ENCODE measurements at places on chromosomes 2 and 18.

GRCh38 chr2:220107380-220107791, 480.0 kb downstream of the SLC4A3 start:
- no peak for DNase-seq

DNA sequence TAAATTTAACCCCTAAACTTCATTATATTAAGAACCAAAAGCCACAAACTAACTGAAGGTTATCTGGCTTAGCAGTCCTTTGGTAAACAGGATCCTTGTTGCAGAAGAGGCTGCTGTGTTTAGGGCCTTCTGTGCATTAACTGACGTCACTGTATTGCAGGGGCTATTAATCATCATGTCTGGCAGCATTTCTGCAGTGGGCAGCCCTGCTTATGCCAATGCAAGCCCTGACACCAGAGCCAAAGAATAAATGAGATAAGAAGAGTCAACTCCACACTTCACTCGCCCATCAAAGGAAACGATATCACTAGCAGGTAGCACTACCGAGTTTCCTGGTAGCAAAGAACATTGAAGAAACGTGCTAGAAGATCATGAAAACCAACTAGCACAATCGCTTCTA, 110.6 kb downstream of the PLEKHM3 start:
- DNase-seq = no peak

DNA sequence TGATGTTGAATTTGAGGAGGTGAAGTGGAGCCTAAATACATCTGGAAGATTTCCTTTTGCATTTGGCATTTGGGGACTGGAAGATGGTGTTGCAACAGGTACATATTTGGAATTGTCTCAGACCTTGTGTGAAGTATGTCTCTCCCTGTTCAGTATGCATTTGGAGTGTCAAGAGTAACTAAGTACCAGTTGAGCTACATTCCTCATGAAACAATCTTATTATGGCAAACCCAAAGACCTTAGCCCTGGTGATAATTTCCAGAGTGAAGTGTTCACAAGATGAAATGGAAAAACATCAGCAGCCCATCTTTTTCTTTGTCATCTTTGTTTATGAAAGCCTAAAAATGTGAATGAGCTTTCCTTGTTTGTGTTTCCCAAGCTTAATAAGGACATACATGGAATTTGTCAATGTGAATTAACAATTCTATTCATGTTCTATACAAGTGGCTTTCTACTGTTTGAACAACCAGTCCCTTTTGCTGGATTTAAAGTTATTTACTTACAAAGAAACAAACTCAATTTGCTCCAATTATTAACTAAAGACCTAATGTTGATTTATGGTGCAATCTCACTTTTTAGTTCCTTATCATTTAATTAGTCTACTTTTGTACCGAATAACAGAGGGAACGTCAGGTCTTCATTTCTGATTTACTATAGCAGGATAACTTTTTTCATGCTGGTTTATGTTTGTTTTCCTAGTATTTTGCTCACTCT, 42.1 kb upstream of the PPP1R1C start:
- no peak for DNase-seq

DNA sequence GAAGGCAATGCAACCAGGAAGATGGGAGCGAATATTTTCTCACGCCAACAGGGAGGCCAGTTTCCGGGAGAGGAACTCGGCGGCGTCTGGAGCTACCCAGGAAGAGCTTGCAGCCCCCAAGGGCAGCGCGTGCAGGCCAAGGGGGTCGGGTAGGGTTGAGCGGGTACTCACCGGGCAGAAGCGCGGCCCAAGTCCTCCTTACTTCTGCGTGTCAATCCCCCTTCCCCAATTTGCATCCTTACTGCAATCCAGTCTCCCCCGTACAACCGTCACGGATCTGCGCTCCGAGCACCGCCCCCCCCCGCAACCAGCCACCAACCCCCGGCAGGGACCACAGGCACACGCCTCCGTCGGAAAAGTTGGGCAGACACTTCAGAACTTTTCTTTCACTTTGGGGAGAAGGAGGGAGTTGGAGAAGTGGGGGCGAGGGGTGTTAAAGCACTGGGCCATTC, 1.3 kb downstream of the ATP8B1 start:
- no peak for DNase-seq

GRCh38 chr2:64052463-64053241, 33.4 kb upstream of the VPS54 start:
- DNase-seq = no peak

DNA sequence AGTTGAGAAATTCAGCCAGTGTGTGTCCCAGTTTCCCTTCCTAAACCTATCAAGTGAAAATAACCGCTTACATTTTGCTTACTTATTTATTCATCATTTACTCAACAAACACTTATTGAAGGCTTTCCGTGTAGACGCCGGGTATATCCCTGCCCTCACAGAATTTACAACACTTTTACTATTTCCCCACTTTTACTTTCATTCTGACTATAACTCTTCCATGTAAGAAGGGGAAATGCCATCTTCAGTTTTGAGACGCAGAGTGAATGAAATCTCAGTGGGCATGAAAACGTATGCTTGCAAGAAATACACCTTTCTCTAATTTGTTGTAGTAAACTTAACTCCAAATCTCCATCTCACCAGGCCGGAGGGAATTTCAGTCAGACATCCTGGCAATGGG, 251.0 kb upstream of the CHAC2 start:
- no peak for DNase-seq

DNA sequence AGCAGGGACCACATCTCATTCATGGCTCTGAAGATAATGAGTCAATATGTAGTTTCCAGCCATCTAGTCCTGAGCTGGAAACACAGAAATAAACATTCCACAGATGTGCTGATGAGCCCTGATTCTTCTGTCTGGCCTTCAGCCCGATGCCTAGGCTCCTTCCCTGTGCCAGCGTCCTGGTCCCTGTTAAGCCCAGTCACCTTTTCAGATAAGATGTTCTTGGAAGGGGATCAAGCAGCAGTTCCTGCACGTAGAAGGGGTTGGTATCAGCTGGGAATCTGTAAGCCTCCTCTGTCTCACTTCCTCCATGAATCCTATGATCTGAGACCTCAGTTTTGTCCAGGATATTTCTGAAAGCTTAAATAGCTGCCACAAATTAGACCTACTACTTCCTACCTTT, 149.3 kb downstream of the TTC32 start:
- no peak for DNase-seq

DNA sequence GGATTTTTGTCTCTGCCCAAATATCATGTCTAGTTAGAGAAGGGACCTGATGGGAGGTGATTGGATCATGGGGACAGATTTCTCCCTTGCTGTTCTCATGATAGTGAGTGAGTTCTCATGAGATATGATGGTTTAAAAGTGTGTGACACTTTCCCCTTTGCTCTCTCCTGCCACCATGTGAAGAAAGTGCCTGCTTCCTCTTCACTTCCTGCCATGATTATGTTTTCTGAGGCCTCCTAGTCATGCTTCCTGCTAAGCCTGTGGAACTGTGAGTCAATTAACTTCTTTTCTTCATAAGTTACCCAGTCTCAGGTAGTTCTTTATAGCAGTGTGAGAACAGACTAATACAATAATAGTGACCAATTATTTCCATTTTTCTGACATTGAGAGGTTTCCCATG, 167.3 kb upstream of the CYRIA start:
- no peak for DNase-seq

- DNase-seq = no peak
Measured at GRCh38 chr18:9596843-9597526, 17.4 kb downstream of the PPP4R1 start.

- no peak for DNase-seq
Measured at GRCh38 chr2:55926974-55927373, 3.4 kb upstream of the EFEMP1 start.

DNA sequence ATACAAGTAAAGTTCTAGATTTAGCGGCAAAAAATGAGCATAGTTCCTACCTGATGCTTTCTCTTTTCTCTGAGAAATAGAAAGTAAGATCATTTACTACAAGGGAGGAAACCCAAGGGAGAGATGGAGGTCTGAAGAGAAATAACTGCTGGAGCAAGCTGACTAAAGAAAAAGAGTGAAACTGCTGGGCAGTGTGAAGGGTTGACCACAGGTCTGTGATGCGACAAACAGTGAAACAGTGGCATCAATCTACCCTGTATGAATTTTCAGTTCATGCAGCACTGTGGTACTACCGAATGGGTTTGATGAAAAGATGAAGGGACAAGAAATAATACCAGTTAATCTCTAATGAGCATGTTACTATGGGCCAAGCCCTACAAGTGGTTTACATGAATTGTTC, 52.2 kb downstream of the CUL3 start:
- no peak for DNase-seq

GRCh38 chr18:45241982-45242565, 373.2 kb upstream of the SLC14A2 start:
- no peak for DNase-seq

DNA sequence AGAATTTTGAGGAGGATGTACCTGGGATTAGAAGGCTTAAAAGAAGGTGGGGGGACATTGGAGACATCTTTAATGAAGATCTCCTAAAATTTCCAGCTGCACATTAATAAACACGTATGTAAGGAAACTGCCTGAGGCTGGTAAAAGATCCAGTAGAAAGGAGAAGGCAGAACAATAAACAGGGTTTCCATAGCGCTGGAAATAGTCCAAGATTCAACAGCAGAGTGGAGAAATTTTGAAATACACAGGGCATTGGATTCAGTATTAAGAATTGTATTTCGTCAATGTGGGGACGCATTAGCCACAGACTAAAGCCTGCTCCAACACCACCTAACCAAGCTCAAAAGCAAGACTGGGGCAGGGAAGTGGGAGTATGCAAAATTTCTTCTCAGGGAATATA, 606.9 kb upstream of the NRXN1 start:
- DNase-seq = no peak

- no peak for DNase-seq
Measured at GRCh38 chr2:97868986-97869721, 126.6 kb downstream of the TMEM131 start.

DNA sequence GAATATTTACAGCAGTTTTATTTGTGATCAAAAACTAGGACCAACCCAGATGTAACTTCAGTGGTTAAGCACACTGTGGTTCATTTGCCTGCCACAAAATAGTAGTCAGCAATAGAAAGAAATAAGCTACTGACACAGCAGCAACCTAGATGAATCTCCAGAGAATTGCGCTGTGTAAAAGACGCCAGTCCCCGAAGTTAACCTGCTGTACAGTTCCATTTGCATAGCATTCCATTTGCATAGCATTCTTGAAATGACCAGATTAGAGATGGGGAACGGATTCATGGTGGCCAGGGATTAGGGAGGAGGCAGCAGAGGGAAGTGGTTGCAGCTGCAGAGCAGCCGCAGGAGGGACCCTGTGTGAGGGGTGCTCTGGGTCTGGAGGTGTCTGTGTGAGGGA, 39.3 kb upstream of the NFATC1 start:
- no peak for DNase-seq

GRCh38 chr18:28729321-28729720, 552.4 kb upstream of the CDH2 start:
- DNase-seq = no peak

DNA sequence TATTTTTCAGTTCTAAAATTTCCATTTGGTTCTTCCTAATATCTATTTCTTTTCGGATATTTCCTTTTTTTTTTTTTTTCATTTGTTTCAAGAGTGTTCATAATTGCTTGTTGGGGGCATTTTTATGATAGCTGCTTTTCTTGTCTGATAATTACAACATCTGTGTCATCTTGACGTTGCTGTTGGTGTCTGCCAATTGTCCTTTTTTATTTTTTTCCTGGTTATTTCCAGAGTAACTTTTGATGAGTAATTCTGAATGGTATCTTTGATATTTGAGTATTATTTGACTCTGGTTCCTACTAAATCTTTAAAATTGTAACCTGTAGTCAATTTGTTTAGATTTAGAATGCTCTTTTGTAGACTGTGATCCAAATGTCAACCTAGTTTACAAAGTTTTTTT, 51.3 kb upstream of the CHRNA1 start:
- DNase-seq = no peak

- DNase-seq = no peak
Measured at GRCh38 chr18:10169064-10169562, 255.3 kb downstream of the VAPA start.

DNA sequence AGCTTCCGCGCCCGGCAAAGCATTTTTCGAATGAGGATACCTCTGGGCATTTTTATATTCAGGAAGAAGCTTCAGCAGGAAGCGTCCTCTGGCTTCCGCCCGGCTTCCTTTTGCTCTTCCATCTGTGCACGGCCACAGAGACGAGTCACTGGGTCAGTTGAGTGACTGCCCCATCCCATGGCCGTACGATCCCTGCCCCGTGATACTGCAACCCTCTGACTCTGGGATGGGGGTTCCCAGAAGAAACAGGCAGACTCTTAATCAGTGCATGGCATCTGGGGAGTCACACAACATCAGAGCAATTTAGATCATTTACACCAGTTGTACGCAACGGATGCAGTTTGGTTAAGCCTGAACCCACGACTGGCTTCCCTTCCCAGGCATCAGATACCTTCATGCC, 40.9 kb downstream of the SLC4A3 start:
- DNase-seq = no peak

DNA sequence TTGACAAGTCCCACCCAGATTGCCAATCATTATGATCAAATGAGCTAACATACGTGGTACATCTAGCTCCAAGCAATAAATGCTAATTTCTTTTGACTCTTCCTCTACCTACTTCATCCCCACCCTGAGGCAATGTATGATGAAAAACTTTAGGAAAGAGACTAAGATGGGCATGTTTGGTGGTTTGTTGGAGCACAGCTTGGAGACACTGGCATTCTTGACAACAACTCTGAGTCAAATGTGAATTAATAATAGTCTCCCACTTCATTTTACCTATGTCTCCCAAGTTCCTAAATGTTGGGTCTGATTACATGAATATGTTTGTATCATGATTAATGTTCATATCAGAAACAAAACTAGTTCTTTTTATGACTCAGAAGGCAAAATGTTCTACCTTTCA, 36.6 kb downstream of the EXOC6B start:
- no peak for DNase-seq

DNA sequence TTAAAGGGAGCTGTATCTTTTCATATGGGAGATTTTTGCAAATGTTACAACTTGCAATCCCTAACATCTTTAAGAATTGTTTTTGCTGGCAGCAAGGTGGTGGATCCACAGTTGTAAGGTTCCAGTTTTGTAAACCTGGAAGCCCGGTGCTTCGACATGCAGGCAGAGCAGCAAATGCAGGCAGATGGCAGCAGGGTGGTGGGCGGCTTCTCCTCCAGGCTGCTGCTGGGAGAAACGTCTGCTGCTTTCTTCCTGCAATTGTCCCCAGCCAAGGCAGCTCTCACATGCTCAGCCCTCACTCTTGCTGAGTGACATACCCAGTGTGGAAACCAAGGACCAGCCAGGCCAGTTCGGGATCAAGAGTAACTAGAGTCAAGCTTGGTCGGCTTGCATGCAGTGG, 166.0 kb downstream of the SEPTIN10 start:
- DNase-seq = no peak

GRCh38 chr2:65278531-65278981, 50.9 kb downstream of the ACTR2 start:
- no peak for DNase-seq

DNA sequence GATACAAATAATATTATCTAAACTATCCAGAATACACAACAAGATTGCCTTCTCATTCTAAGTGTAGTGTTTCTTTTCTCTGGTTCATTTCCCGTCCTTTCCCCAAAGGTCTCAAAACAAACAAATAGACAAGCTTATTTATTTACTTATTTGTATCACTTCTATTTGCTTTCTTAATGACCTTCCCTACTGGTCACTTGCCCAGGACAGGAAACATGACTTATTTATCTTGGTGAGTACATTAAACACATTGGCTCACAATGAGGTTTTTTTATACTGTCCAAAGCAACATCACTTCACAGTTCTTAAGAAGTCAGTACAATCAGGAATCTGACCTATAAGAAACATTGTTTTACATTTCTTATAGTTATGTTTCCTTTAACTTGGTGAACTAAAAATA, 123.3 kb upstream of the KYNU start:
- DNase-seq = no peak

Data from C1 segment of cervical spinal cord (tissue), 14 donors.